EL (cell line): ENCODE measurements at places on chromosomes 13 and 19.

DNA sequence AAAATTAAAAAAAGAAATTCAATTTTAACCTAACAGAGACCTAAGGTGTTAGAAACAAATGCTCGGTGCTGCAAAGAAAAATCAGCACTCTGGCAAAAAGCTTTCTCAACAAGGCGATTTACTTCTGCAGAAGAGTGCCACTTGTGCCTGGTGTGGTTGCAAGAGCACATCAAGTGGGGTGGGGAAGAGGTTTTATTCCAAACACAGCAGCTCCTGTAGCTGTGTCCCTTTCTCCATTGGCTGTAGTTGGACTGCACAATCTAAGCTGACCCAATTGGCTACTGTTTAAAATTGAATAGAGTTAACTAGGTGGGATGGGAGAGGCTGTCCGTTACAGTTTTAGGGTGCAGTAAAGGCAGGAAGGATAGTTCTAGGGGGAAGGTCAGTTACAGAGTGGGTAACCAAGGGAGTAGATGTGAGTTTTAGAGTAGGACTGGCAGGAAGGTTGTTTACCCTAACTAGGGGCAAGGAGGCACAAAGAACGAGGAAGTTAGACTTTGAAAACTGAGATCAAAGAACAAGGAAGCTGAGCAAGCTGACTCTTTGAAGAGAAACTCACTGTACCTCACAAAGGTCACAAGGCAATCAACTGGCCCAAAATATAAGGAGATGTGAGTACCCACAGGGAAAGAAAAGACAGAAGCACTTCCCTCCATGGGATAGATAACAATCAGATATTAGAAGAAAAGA is 145.7 kb downstream of the LIG4 start:
- DNase-seq: no peak

DNA sequence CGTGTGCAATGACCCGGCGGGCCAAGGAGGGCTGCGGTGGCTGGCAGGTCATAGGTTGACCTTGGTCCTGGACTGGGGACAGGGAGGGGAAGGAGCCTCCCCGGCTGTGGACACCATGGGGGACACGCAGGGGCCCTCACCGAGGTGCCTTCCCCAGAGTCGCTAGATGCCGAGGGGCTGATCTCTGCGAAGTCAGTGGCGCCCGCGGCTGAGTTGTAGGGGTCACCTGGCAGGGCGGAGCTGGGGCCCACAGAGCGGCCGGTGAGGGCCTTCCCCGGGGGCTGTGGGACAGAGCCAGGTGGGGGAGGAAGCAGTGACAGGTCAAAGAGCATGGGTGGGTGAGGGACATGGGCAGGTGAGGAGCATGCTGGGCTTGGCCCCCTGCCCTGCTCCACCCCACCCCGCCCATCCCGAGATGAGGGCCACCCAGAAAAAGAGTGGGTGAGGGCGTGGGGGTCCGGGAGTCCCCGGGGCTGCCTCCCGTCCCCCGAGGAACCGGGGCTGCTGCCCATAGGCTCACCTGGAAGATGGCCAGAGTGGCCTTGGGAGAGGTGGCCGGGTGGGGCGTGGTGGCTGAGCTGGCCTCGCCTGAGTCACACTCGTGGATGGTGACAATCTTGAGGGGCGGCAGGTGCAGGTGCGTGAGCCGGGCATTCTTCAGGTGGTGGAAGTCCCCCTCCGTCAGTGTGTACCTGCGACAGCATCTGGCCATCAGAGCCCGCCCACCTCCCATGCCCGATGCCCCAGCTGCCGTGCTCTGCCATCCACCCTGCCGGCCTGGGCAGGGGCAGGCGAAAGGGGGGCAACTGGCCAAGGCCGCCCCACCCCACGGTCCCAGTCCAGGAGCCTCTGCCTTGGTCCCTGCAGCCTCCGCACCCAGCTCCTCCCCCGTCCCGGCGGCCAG is 3.5 kb downstream of the CBARP start:
- DNase-seq: no peak

DNA sequence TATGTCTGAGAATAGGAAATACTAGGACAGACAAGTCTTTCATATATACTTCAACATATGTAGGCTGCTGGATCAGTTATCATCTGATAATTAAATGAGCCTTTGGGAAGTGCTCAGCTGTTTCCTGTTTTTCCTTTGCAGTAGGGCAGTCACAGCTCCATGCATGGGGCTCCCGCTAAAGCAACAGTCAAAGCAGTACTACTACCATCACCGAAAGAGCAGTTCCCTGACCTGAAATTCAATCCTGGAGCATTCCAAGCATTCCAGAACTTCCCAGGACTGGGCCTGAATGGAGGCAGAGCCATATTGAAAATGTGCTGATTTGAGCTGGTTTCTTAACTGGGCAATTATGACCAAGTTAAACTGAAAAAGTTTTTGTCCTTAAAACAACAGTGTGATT is 20.5 kb downstream of the MICU2 start:
- peak; percentile 82 for DNase-seq

DNA sequence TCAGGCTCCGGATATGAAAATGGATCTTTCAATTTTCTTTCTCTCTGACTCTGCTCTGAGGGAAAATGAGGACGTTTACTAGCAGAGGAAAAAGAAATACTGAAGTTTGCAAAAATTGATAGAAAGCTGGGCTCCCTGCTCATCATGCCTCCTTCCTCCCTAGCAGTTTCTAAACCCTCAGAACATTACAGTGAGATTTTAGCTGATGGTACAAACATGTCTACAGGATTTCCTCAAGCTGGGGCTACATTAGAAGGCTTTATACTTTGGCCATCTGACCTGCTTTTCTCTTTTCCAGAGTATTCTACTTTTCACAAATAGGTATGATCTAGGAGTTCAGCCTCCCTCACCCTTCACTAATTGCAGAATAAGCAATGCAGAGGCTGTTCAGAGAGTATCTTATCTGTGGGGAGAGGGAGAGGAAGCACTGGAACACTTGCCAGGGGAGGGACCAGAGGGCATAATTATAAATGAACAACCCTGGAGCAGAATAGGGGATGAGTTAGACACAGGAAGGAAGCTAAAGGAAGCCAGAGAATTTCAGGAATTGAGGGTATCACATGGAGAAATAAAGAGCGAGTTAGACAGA is 30.0 kb downstream of the CEACAM1 start:
- DNase-seq: no peak

GRCh38 chr13:24050292-24050711 is 110.2 kb upstream of the SPATA13 start:
- DNase-seq: peak; percentile 65

GRCh38 chr13:76383676-76384461 is 502.3 kb downstream of the KCTD12 start:
- peak; percentile 73 for DNase-seq

- DNase-seq: peak; percentile 68
Measured at GRCh38 chr13:80131204-80131603, 209.7 kb downstream of the SPRY2 start.

- peak; percentile 80 for DNase-seq
Measured at GRCh38 chr13:40031031-40031430, 375.6 kb downstream of the COG6 start.

DNA sequence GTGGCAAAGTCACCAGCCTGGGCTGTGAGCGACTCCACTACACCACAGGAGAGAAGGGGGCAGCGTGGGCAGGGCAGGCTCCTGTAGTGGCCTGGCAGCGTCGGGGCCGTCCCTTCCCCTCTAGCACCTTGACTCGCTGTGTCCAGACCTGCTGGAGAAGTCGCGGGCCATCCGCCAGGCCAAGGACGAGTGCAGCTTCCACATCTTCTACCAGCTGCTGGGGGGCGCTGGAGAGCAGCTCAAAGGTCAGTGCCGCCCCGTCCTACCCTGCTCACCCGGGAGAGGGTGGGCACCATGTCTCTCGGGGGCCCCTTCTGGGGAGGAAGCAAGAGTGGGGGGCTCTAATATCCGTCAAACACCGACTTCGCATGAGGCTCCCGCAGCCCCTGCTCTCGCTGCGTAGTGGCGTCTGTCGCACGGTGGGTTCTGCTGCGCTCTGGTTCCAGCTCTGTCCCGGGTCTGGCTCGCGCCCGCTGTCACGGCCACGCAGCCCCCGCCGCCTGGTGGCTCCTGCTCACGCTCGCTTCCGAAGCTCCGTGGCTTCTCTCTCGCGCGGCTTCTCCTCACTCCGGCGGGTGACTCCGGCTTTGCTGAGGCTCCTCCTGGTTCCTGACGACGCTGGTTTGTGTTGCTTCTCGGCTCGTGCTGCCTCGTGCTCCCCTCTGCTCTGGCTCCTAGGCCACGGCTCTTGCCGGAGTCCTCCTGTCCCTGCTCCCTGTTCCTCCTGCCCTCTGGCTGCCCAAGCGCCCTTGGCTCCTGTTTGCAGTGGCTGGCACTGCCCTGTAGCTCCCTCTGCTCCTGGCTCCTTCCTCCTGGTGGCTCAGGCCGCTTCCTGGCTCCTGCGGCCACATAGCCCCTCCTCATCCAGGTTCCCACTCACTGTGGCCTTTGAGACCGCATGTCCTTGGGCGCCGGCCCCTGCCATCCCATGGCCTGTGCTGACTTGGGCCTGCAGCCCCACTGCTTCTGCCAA is 27.2 kb downstream of the MYH14 start:
- DNase-seq: no peak

- no peak for DNase-seq
Measured at GRCh38 chr13:41059456-41060081, 1.7 kb upstream of the WBP4 start.

GRCh38 chr19:10499550-10500246 is 3.5 kb downstream of the KEAP1 start:
- no peak for DNase-seq

DNA sequence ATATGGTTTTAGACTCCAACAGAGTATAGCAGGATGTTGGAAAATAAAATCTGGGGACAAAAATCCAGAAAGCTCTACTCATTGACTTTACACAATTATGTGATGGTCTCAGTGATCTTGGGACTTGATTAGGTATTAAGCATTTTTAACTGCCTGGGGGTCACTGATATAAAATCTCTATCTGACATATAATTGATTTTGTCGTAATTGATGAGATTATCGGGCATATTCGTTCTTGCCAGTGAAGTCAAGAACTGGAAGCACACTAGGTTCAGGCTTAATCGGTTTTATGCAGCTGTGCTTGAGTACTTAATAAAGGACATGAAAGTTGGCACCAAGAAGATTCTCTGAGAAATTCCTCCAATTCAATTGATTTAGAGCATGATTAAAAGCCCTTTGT is 390.7 kb downstream of the DCT start:
- no peak for DNase-seq
